ENCODE measurements at places on chromosomes 1 and 21. TPM values are rescaled to one million over a fixed set of nuclear protein-coding genes. Genes with fewer than 3 reads are reported as not detected.

- DNase-seq, result no peak
- H3K4me3 ChIP-seq, result no peak overlapping the region
- H3K4me1 ChIP-seq, result no peaks in the 10 kb centered on the region
- H3K36me3 ChIP-seq, result peaks cover 9% of the 10 kb centered on the region
- no peak overlapping the region for H3K27ac ChIP-seq
Observed at GRCh38 chr1:42848823-42849537, 2.6 kb downstream of the ZNF691 start.

DNA sequence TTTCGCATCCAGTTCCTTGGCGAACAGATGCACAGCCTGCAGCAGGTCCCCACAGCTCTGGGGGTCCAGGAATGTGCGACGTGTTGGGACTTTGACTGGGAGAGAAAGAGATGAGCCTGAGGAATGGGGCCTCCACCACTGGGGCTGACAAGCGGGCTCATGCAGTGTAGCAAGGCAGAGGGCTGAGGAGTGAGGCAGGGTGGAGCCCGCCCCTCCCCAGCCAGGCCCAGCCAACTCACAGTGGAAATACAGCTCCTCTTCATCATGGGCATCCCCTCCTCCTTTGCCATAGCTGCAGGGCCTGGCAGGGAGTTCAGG lies 30.7 kb downstream of the CDCA8 start:
- DNase-seq, result no peak
- H3K27ac ChIP-seq, result no peak overlapping the region
- no peaks in the 10 kb centered on the region for H3K27me3 ChIP-seq
- no peaks in the 10 kb centered on the region for H3K36me3 ChIP-seq
- H3K4me1 ChIP-seq, result no peaks in the 10 kb centered on the region
- H3K4me3 ChIP-seq, result no peak overlapping the region

- no peak for DNase-seq
- H3K4me1 ChIP-seq, result no peaks in the 10 kb centered on the region
- no peak overlapping the region for H3K4me3 ChIP-seq
- H3K36me3 ChIP-seq, result no peaks in the 10 kb centered on the region
Observed at GRCh38 chr1:236568285-236568894, 35.9 kb downstream of the HEATR1 start.

- no peaks in the 10 kb centered on the region for H3K27me3 ChIP-seq
- H3K4me3 ChIP-seq, result no peak overlapping the region
- H3K36me3 ChIP-seq, result no peaks in the 10 kb centered on the region
- H3K27ac ChIP-seq, result no peak overlapping the region
- H3K4me1 ChIP-seq, result no peaks in the 10 kb centered on the region
- no peak for DNase-seq
Observed at GRCh38 chr1:215581896-215582295, 14.8 kb downstream of the KCTD3 start.

DNA sequence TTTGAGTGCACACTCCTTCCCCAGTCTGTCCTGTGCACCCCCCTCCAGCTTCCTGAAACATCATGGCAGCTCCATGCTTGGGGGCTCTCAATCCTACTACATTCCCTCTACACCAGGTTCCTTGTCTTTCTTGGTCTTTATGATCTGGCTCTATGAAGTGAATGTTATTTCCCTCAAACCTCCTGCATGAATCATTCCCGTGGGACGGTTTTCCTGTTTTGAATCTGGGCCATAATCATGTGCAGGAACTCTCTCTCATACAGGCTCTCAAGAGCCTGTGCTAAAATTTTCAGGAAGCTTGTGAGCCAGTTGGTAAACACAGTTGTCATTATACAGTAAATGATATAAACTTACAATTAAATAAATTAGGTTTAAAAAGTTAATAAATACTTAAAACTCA lies 89.8 kb upstream of the KCNE2 start:
- no peak overlapping the region for H3K27ac ChIP-seq
- H3K4me1 ChIP-seq, result no peaks in the 10 kb centered on the region
- no peak for DNase-seq
- H3K4me3 ChIP-seq, result no peak overlapping the region
- H3K27me3 ChIP-seq, result no peaks in the 10 kb centered on the region

DNA sequence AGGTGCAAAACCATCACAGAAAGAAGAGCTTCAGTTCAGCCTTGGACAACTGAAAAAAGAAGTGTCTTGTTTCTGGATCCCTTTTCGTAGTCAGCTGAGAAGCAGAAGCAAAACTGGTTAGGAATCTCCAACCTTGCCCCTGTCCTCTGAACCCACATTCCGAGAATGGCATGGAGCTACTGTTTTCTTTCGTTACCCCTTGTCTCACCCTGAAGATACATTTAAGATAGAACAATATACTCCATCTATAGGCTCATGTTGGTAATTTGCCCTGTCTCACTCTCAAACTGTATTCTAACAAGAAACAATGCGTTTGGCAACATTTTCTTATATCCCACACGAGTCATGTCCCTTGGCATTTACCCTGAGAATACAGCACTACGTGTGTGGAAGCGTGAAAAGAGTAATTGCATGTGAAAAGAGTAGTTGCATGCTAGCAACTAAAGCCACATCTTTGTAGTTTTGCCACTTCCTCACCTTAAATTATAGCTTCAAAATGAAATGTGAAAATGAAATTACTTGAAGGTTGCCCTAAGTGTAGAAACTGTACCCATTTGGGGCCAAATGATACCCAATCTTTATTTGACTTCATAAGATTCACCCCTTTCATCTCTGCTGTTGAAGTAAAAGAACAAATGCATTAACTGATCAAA lies 5.3 kb downstream of the SLAMF7 start:
- DNase-seq, result no peak
- H3K4me3 ChIP-seq, result no peak overlapping the region
- H3K36me3 ChIP-seq, result no peaks in the 10 kb centered on the region
- H3K27ac ChIP-seq, result no peak overlapping the region

GRCh38 chr1:247905910-247906503 lies 10.6 kb downstream of the OR2W3 start:
- no peak for DNase-seq
- no peaks in the 10 kb centered on the region for H3K36me3 ChIP-seq
- H3K4me3 ChIP-seq, result no peak overlapping the region

DNA sequence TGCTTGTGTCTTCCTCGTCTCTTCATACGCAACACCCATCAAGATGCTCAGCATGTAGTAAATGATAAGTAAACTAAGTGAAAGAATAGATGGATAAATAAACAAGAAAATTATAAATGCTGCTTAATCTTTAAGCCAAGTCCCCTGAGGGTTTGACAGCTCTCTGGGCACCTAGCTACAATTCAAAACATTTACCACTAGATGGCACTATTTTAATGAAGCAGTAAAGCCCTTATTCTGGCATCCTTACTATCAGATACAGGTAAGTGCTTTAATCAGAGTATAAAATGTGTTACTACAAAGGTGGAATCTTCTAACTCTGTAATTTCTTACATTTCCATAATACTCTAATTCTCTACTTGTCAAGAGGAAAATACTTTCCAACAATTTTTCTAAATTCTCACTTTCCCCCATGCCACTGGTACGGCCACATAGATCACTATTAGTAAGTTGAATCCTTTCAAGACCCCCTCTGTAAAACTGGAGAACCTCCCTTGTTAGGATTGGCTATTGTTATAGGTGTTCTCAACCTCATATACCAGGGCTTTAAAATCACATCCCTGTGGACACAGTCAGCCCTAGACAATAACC lies 137.8 kb downstream of the BARHL2 start:
- H3K27me3 ChIP-seq, result no peaks in the 10 kb centered on the region
- no peak overlapping the region for H3K27ac ChIP-seq
- no peaks in the 10 kb centered on the region for H3K4me1 ChIP-seq
- DNase-seq, result no peak
- no peak overlapping the region for H3K4me3 ChIP-seq
- H3K36me3 ChIP-seq, result no peaks in the 10 kb centered on the region

DNA sequence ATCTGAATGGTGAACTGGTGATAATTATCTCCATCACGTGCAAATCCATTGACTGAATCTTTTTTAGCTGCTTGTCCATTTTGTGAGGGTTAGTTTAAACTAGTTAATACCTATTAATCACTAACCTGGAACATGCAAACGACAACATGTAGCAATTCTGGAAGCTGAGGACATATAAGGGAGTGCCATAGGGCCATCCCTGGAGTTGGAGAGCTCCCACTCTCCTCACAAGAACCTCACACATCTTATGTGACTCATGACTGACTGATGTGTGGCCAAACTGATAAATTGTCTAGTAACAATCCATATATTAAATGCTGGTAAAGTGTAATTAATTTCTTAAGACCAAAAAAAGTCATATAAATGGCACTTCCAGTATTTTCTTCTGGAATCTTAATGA lies 62.9 kb upstream of the HOOK1 start:
- no peaks in the 10 kb centered on the region for H3K36me3 ChIP-seq
- H3K27me3 ChIP-seq, result no peaks in the 10 kb centered on the region
- H3K4me1 ChIP-seq, result no peaks in the 10 kb centered on the region
- DNase-seq, result no peak
- no peak overlapping the region for H3K27ac ChIP-seq

- DNase-seq, result no peak
- H3K27ac ChIP-seq, result no peak overlapping the region
- no peaks in the 10 kb centered on the region for H3K4me1 ChIP-seq
- no peaks in the 10 kb centered on the region for H3K36me3 ChIP-seq
- no peak overlapping the region for H3K4me3 ChIP-seq
- H3K27me3 ChIP-seq, result no peaks in the 10 kb centered on the region
Observed at GRCh38 chr1:114126261-114127095, 27.2 kb downstream of the SYT6 start.

- H3K4me3 ChIP-seq, result no peak overlapping the region
- no peaks in the 10 kb centered on the region for H3K36me3 ChIP-seq
- no peaks in the 10 kb centered on the region for H3K4me1 ChIP-seq
- no peak overlapping the region for H3K27ac ChIP-seq
Observed at GRCh38 chr1:29524285-29525065, 288.2 kb downstream of the PTPRU start.

DNA sequence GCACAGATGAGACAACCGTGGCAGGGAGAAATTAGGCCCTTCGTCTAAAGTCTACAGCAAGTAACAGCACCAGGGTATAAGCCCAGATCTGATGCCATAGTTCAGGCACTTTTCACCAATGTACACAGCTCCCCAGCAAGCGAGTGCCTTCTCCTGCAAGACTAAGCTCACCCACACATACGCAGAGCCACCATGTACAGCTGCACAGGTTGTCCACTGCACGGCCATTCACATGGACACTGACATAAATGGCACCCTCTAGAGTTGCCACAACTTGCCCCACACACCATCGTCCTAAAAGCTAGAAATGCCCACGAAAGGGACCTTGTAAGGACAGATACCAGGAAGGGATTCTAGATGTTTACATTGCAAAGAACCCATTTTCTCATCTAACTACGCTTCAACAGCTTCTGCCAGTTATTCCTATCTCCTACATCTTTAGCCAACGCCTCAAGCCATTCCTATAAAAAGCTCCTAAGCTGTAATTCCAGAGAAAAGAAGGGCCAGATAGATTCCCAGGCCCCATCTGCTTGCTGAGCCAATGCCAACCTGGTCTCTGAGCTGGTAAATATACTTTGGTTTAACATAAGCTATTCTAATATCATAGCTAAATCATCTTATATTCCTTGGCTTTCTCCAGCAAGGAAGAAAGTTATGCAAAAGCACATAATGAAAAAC lies 174.0 kb upstream of the KAZN start:
- no peaks in the 10 kb centered on the region for H3K4me1 ChIP-seq
- no peak overlapping the region for H3K4me3 ChIP-seq
- DNase-seq, result no peak
- H3K36me3 ChIP-seq, result no peaks in the 10 kb centered on the region
- no peak overlapping the region for H3K27ac ChIP-seq

GRCh38 chr21:45387506-45387905 lies 17.5 kb upstream of the COL18A1 start:
- no peak overlapping the region for H3K27ac ChIP-seq
- no peak overlapping the region for H3K4me3 ChIP-seq
- no peak for DNase-seq
- H3K27me3 ChIP-seq, result no peaks in the 10 kb centered on the region

GRCh38 chr1:236687273-236687672 lies 974 bp downstream of the ACTN2 start:
- no peaks in the 10 kb centered on the region for H3K36me3 ChIP-seq
- H3K27me3 ChIP-seq, result peaks cover 4% of the 10 kb centered on the region
- no peak overlapping the region for H3K27ac ChIP-seq
- H3K4me3 ChIP-seq, result no peak overlapping the region
- no peaks in the 10 kb centered on the region for H3K4me1 ChIP-seq

GRCh38 chr1:87615901-87616300 lies 287.2 kb downstream of the LMO4 start:
- no peaks in the 10 kb centered on the region for H3K4me1 ChIP-seq
- H3K36me3 ChIP-seq, result no peaks in the 10 kb centered on the region
- H3K27me3 ChIP-seq, result no peaks in the 10 kb centered on the region
- no peak overlapping the region for H3K4me3 ChIP-seq

DNA sequence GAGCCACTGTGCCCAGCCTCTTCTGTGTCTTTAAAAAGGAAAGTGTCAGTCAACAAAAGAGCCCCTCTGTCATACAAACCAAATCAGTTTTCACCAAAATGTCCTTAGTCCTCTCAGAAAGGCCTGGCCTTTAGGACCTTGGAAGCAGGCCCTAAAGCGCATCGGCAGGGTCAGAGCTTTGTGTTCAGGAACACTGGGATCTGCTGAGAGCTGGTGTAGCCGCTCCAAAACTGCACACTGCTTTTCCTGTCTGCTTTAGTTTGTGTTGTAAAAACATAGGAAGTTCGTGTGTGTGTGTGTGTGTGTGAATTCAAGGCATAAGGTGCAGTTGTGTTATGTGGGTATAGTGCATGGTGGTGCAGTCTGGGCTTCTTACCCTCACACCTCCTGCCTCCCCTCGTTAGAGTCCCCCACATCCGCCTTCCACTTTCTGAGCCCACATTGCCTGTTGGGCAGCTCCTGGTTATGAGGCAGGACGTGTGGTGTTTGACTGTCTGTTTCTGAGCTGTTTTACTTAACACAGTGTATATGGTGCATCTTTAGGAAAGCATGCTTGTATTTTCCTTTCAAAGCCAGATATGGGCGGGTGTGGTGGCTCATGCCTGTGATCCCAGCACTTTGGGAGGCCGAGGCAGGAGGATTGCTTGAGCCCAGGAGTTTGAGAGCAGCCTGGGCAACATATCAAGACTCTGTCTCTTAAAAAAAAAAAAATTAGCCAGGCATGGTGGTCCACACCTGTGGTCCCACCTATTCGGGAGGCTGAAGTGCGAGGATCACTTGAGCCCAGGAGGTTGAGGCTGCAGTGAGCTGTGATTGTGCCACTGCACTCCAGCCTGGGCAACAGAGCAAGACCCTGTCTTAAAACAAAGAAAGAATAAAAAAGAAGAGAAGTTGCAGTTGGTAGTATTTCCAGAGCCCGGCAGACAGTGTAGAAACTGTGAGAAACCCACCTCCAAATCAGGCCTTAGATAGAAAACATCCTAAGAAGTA lies 12.4 kb downstream of the IBA57 start:
- no peak for DNase-seq
- no peak overlapping the region for H3K27ac ChIP-seq
- no peaks in the 10 kb centered on the region for H3K4me1 ChIP-seq
- no peaks in the 10 kb centered on the region for H3K27me3 ChIP-seq
- H3K4me3 ChIP-seq, result no peak overlapping the region

The PLEKHG5 gene
- 21.4 TPM for total RNA-seq

The CROCC gene
- 68.7 TPM for total RNA-seq

The GUCA2B gene
- total RNA-seq, result not detected

The LCE1D gene
- total RNA-seq, result not detected

The HTR6 gene
- total RNA-seq, result not detected

The SLC27A3 gene
- 30.9 TPM for total RNA-seq

The CYP2J2 gene
- 5.7 TPM for total RNA-seq

The HCRTR1 gene
- not detected for total RNA-seq
